ENCODE measurements at places on chromosomes 13 and 19. TPM values are rescaled to one million over a fixed set of nuclear protein-coding genes. Genes with fewer than 3 reads are reported as not detected.

- H3K27ac ChIP-seq = no peak overlapping the region
- H3K27me3 ChIP-seq = peaks cover 16% of the 10 kb centered on the region
- no peaks in the 10 kb centered on the region for H3K4me1 ChIP-seq
Measured at GRCh38 chr13:97028441-97029299, 34.4 kb upstream of the OXGR1 start.

DNA sequence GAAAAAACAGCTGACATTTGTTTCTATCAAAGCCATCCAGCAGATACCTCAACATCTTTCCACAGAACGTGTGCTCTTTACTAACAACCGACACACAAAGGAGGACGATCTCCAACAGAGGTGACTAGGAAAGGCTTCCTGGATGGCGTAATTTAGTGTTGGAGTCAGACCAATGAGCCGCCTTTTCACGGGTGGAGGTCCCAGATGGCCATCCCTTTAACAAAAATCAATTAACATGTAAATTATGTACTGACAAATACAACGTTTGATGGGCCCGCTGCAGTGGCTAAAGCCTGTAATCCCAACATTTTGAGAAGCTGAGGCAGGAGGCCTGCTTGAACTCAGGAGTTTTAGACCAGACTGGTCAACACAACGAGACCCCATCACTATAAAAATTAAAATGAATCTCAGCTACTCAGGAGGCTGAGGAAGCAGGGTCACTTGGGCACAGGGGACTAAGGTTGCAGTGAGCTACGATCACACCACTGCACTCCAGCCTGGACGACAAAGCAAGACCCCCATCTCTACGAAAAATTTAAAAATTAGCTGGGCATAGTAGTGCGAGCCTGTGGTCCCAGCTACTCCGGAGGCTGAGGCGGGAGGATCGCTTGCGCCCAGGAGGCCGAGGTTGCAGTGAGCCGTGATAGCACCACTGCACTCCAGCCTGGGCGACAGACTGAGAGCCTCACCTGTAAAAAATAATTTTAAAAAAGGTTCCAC is 1.2 kb upstream of the DPY19L3 start:
- peak overlapping the region; percentile 90 for H3K27ac ChIP-seq
- H3K4me1 ChIP-seq = peaks cover 20% of the 10 kb centered on the region
- no peaks in the 10 kb centered on the region for H3K27me3 ChIP-seq
- DNase-seq = no peak
- H3K36me3 ChIP-seq = peaks cover 4% of the 10 kb centered on the region

DNA sequence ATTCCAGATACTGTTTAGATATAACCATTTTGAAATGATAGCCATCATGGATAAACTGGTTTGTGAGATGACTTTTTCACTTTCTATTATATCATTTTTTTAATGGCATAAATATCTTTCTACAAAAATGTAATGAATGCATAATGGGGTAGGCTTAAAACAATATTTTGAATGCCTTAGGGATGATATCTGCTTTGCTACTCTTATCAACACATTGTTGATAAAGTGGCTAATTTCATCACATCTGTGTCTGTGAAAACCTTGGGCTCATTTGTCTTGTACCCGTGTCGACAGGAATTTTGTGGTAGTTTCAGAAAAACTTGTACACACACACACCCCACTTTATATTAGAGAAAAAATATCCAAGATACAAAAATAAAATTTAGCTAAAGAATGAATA is 44.1 kb downstream of the SLITRK6 start:
- no peaks in the 10 kb centered on the region for H3K27me3 ChIP-seq
- no peaks in the 10 kb centered on the region for H3K4me1 ChIP-seq
- H3K27ac ChIP-seq = no peak overlapping the region
- DNase-seq = no peak
- H3K4me3 ChIP-seq = no peak overlapping the region

Gene MEGF8
- total RNA-seq = 3.3 TPM

Gene NECTIN2
- not detected for total RNA-seq

Gene URAD
- not detected for total RNA-seq

All from activated CD4-positive, alpha-beta T cell treated with anti-CD3 and anti-CD28 coated beads, Interleukin-2, amount 10 ng/mL, durations not matched to agents 7 days and 5 days (primary cell).